ENCODE measurements at places on chromosomes 3 and 15. TPM values are rescaled to one million over a fixed set of nuclear protein-coding genes. Genes with fewer than 3 reads are reported as not detected.

The TERC gene
- 1.4 TPM for total RNA-seq

The TFG gene
- 148 TPM for total RNA-seq

GRCh38 chr15:41629883-41630282, 30.3 kb upstream of the MGA start:
- DNase-seq: no peak
- no peak overlapping the region for H3K27ac ChIP-seq
- H3K4me1 ChIP-seq: peaks cover 8% of the 10 kb centered on the region
- H3K4me3 ChIP-seq: no peak overlapping the region
- no peaks in the 10 kb centered on the region for H3K27me3 ChIP-seq
- no peaks in the 10 kb centered on the region for H3K36me3 ChIP-seq

GRCh38 chr3:124019291-124019690, 27.4 kb upstream of the ROPN1 start:
- peaks cover 2% of the 10 kb centered on the region for H3K4me1 ChIP-seq
- no peak overlapping the region for H3K27ac ChIP-seq
- peaks cover 2% of the 10 kb centered on the region for H3K27me3 ChIP-seq
- peaks cover 5% of the 10 kb centered on the region for H3K36me3 ChIP-seq
- no peak overlapping the region for H3K4me3 ChIP-seq

GRCh38 chr3:99419116-99419515, 219.3 kb upstream of the COL8A1 start:
- peaks cover 86% of the 10 kb centered on the region for H3K4me1 ChIP-seq
- H3K27me3 ChIP-seq: no peaks in the 10 kb centered on the region
- peak overlapping the region; percentile 88 for H3K27ac ChIP-seq
- peaks cover 6% of the 10 kb centered on the region for H3K36me3 ChIP-seq
- no peak for DNase-seq

GRCh38 chr15:36589971-36590370, 10.5 kb downstream of the CDIN1 start:
- H3K27me3 ChIP-seq: no peaks in the 10 kb centered on the region
- DNase-seq: no peak
- no peak overlapping the region for H3K4me3 ChIP-seq
- H3K27ac ChIP-seq: peak overlapping the region; percentile 76
- no peaks in the 10 kb centered on the region for H3K36me3 ChIP-seq
- H3K4me1 ChIP-seq: peaks cover 21% of the 10 kb centered on the region

- peaks cover 60% of the 10 kb centered on the region for H3K4me1 ChIP-seq
- no peak for DNase-seq
- no peaks in the 10 kb centered on the region for H3K36me3 ChIP-seq
- H3K27me3 ChIP-seq: no peaks in the 10 kb centered on the region
Observed at GRCh38 chr15:99442252-99442897, 123.4 kb upstream of the MEF2A start.

- no peaks in the 10 kb centered on the region for H3K27me3 ChIP-seq
- H3K27ac ChIP-seq: no peak overlapping the region
- peaks cover 40% of the 10 kb centered on the region for H3K4me1 ChIP-seq
- H3K36me3 ChIP-seq: no peaks in the 10 kb centered on the region
- no peak for DNase-seq
- no peak overlapping the region for H3K4me3 ChIP-seq
Observed at GRCh38 chr3:195249858-195250464, 21.0 kb downstream of the XXYLT1 start.

- no peaks in the 10 kb centered on the region for H3K27me3 ChIP-seq
- H3K27ac ChIP-seq: no peak overlapping the region
Observed at GRCh38 chr3:111621535-111621934, 26.4 kb upstream of the ZBED2 start.

- H3K4me3 ChIP-seq: no peak overlapping the region
- no peak for DNase-seq
- no peaks in the 10 kb centered on the region for H3K27me3 ChIP-seq
- H3K27ac ChIP-seq: no peak overlapping the region
Observed at GRCh38 chr3:63920001-63920400, 7.8 kb upstream of the SCAANT1 start.

- H3K4me3 ChIP-seq: no peak overlapping the region
- H3K27me3 ChIP-seq: no peaks in the 10 kb centered on the region
- H3K36me3 ChIP-seq: no peaks in the 10 kb centered on the region
- H3K4me1 ChIP-seq: no peaks in the 10 kb centered on the region
- no peak for DNase-seq
Observed at GRCh38 chr3:104805508-104805907, 561.2 kb upstream of the ALCAM start.

GRCh38 chr15:101272584-101272983, 4.7 kb downstream of the SELENOS start:
- peaks cover 46% of the 10 kb centered on the region for H3K36me3 ChIP-seq
- DNase-seq: no peak
- H3K4me1 ChIP-seq: peaks cover 13% of the 10 kb centered on the region

DNA sequence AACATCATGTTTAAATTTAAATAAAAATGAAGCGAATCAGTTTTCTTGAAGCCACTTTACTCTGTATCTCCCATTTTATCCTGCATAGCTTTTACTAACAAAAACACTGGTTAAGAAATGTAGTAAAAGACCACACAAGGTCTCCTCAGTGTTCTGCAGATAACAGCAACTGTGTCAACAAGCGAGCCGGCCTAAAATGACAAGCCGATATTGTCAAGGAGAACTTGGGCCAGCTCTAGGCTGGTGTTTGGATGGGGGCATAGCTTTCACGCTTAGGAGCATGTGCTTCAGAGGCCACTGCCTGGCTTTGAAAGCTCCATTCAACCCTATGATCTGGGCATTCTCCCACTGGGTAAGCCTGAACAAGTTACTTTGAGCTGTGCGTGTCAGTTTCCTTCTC, 38.1 kb downstream of the MFSD1 start:
- DNase-seq: no peak
- no peaks in the 10 kb centered on the region for H3K27me3 ChIP-seq
- no peaks in the 10 kb centered on the region for H3K4me1 ChIP-seq
- H3K36me3 ChIP-seq: no peaks in the 10 kb centered on the region

- no peaks in the 10 kb centered on the region for H3K36me3 ChIP-seq
- no peak overlapping the region for H3K4me3 ChIP-seq
- H3K4me1 ChIP-seq: no peaks in the 10 kb centered on the region
- no peak overlapping the region for H3K27ac ChIP-seq
- DNase-seq: no peak
- H3K27me3 ChIP-seq: peaks cover 5% of the 10 kb centered on the region
Observed at GRCh38 chr3:153925841-153926514, 195.2 kb upstream of the ARHGEF26 start.

DNA sequence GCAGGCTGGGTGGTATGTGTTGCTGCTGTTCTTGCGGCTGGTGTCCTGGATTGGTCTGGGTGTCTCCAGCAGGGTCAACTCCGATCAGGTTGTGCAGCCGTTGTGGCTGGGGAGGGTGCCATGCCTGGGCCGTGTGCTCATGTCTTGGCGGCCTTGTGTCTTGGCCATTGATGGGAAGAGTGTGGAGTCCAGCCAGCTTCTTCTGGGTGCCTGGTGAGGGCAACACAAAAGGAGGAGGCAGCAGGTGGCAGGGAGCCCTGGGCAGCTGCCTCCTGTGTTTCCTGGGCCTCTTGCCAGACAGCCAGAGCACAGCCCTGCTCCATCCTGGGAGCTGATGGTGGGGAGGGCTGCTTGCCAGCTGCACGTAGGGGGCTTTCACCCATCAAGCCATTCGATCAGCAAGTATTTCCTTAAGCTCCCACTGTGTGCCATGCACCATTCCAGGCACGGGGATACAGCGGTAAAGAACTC, 4.3 kb downstream of the CHAC1 start:
- peaks cover 14% of the 10 kb centered on the region for H3K36me3 ChIP-seq
- H3K27ac ChIP-seq: peak overlapping the region; percentile 72
- peak overlapping the region; percentile 29 for H3K4me3 ChIP-seq
- H3K27me3 ChIP-seq: no peaks in the 10 kb centered on the region

- DNase-seq: no peak
- no peak overlapping the region for H3K4me3 ChIP-seq
- H3K27ac ChIP-seq: no peak overlapping the region
- peaks cover 9% of the 10 kb centered on the region for H3K4me1 ChIP-seq
- H3K36me3 ChIP-seq: no peaks in the 10 kb centered on the region
Observed at GRCh38 chr3:144178607-144179006, 207.0 kb downstream of the DIPK2A start.

- H3K36me3 ChIP-seq: no peaks in the 10 kb centered on the region
- H3K4me3 ChIP-seq: no peak overlapping the region
Observed at GRCh38 chr3:63364910-63365309, 86.8 kb downstream of the SYNPR start.

DNA sequence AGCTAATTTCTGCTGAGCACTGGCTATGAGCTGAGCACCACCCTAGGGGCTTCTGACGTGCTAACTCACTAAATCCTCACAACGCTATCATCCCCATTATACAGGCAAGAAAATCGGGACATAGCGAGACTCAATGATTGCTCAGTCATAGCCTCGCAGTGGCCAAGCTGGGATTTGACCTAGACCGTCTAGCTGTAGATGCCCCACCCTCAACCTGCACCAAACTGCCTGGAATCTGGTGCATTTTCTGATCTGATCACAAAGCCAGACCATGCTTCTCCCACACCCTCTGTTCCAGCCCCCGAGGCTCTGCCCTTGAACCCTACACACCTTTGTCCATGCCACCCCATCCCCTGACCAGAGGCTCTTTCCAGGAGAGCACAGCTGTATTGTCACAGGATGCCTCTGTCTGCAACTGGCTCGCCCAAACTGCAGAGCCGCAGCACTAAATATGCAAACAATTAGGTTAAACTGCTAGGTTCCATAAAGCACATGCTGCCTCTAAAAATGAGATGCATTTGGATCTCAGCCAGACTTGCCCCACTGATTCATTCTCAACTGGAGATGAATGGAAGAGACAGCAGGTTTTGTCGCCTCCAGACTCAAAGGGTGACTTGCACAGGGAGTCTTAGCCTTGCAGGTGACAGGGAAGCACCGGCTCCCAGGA, 95.2 kb downstream of the NUP210 start:
- H3K27me3 ChIP-seq: peaks cover 10% of the 10 kb centered on the region
- no peaks in the 10 kb centered on the region for H3K36me3 ChIP-seq
- DNase-seq: no peak
- H3K4me3 ChIP-seq: no peak overlapping the region
- H3K4me1 ChIP-seq: no peaks in the 10 kb centered on the region

- H3K4me1 ChIP-seq: no peaks in the 10 kb centered on the region
- no peak for DNase-seq
- H3K27me3 ChIP-seq: peaks cover 6% of the 10 kb centered on the region
- H3K36me3 ChIP-seq: no peaks in the 10 kb centered on the region
- no peak overlapping the region for H3K27ac ChIP-seq
Observed at GRCh38 chr3:192259661-192260060, 467.7 kb downstream of the FGF12 start.

Data from chondrocyte (in vitro differentiated cells).